ENCODE measurements at places on chromosomes 1 and 21.

DNA sequence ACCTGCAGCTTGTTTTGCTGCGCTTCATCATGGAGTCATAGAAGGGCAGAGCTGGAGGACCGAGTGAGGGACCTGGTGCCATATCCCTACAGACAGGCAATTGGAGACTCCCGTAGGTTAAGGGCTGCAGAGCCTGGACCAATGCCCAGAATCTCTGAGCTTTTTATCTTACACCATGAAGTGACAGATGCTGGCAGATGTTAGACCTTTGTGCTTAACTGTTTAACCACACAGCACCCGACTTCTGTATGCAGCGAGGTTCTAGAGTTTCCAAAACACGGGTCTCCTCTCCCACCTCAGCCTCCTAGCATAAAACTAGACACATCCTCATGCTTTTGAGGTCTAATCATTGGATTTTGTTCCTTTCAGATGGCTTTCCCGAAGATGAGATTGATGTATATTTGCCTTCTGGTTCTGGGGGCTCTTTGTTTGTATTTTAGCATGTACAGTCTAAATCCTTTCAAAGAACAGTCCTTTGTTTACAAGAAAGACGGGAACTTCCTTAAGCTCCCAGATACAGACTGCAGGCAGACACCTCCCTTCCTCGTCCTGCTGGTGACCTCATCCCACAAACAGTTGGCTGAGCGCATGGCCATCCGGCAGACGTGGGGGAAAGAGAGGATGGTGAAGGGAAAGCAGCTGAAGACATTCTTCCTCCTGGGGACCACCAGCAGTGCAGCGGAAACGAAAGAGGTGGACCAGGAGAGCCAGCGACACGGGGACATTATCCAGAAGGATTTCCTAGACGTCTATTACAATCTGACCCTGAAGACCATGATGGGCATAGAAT is 47.6 kb downstream of the B3GALT5 start:
- DNase-seq, result no peak

DNA sequence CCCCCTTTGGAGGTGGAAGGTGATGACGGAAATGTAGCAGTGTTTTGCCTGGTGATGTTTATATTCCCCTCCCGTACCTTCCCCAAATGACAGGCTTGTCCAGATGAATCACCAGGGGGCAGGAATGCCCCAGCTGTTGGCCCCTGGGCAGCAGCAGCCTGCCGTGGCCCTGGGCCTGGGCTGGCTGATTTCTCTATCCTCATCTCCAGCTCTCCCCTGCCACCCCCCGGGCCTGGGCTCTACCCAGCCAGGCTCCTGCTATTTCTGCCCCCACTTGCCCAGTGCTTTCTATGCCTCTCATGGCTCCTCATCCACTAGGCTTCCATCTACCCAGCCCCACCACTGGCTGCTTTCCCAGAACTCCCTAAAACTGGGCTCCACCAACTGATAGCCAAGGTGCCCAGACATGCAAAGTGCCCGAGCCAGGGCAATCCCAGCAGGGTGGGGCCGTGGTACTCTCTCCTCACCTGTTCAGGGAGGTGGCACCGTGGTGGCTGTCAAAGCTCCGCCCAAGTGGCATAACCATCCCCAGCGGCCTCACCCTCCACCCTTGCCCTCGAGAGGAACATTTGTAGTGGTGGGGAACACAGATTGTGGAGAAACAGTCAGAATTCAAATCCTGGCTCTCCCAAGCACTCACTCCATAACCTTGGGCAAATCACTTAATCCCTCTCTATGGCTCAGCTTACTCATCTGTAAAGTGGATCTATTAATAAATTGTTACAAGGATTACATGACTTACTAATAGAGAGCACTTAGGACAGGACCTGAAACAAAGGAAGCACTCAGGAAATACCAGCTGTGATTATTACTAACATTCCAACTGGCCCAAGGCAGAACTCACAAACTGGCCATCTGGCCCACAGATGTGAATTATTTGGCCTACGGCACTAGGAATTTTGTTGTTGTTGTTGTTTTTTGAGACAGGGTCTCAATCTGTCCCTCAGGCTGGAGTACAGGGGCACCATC is 12.8 kb upstream of the ECE1 start:
- DNase-seq, result no peak

GRCh38 chr1:227223171-227223806 is 95.0 kb downstream of the CDC42BPA start:
- DNase-seq, result no peak

- no peak for DNase-seq
These were observed 29.5 kb downstream of the ADGRB2 start for GRCh38 chr1:31734582-31735107.

- no peak for DNase-seq
These were observed 10.6 kb downstream of the SPRR5 start for GRCh38 chr1:152957561-152957960.

DNA sequence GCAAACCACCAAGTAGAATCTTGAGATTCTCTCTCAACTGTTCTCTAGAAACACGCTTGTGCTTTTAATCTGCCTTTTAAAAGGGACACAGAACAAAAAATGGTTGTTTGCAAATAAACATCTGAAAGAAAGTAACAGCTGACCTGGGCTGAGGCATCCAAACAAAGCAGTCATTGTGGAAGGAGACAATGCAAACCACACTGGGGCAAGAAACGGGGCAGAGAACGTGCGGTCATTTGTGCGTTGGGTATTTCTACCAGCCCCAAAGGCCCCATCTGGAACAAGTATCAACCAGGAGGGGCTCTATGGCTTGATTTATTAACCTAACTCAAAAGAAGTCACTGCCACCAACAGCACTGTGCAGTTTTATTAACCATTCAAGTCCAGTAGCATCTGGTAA is 6.0 kb downstream of the STMN1 start:
- no peak for DNase-seq

DNA sequence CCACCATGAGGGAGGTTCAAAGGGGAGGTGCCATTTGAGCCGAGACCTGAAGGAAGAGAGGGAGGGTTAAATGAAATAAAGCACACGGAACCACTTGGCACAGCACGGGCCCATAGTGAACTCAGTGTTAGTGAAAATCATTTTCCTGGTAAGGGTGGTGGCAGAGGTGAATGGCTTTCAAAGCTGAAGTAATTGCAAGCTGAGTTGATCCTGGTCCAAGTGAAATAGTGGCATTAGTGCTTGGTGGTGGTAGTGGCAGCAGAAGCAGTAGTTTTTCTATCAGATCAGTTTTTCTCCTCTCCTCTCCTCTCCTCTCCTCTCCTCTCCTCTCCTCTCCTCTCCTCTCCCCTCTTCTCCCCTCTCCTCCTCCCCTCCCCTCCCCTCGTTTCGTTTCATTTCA is 30.5 kb upstream of the SRSF10 start:
- DNase-seq, result no peak

GRCh38 chr1:8004113-8004802 is 21.9 kb downstream of the ERRFI1 start:
- no peak for DNase-seq
